ENCODE measurements at places on chromosomes 7 and 10. TPM values are rescaled to one million over a fixed set of nuclear protein-coding genes. Genes with fewer than 3 reads are reported as not detected.

- H3K27ac ChIP-seq = no peak overlapping the region
- no peak for DNase-seq
- no peaks in the 10 kb centered on the region for H3K36me3 ChIP-seq
- no peaks in the 10 kb centered on the region for H3K4me1 ChIP-seq
- no peak overlapping the region for H3K4me3 ChIP-seq
- H3K27me3 ChIP-seq = no peaks in the 10 kb centered on the region
These were observed 10.9 kb downstream of the JAKMIP3 start for GRCh38 chr10:132076578-132077081.

GRCh38 chr10:86657011-86657395, 2.7 kb downstream of the OPN4 start:
- no peak overlapping the region for H3K27ac ChIP-seq
- no peaks in the 10 kb centered on the region for H3K4me1 ChIP-seq
- no peak for DNase-seq
- no peaks in the 10 kb centered on the region for H3K27me3 ChIP-seq
- no peaks in the 10 kb centered on the region for H3K36me3 ChIP-seq
- no peak overlapping the region for H3K4me3 ChIP-seq

SVIL gene
- 28.0 TPM for total RNA-seq

DNA sequence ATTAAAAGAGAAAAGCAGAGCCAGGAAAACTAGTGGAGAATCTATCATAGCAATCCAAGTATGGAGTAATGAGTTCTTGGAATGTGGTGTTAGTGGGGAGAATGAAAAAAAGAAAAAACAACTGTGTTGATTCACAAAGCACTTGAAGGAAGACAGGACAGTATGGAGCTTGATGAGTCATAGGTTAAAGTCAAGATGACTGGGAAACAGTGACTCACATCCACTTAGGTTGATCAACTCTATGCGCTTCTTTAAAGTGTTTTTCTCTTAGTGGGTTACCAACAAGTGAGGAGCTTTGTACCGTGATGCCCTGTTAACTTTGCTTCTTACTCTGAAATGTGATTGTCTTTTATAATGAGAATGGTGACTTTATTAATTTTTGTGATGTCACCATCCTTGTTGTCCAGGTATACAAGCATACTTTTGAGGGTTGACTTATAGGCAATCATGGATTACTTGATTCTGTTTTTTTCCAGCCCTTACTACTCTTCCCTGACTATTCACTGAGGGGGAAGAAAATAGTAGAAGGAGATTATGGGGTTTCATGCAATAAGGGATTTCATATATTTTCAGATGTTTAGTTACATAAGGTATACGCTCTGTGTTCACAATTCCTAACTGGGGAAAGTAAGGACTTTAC, 32.1 kb upstream of the MDFIC start:
- H3K4me3 ChIP-seq = no peak overlapping the region
- peak overlapping the region; percentile 92 for H3K27ac ChIP-seq
- H3K27me3 ChIP-seq = no peaks in the 10 kb centered on the region
- peaks cover 6% of the 10 kb centered on the region for H3K4me1 ChIP-seq
- DNase-seq = peak; percentile 82

- H3K27ac ChIP-seq = no peak overlapping the region
- H3K4me1 ChIP-seq = no peaks in the 10 kb centered on the region
- peak overlapping the region; percentile 50 for H3K4me3 ChIP-seq
- H3K27me3 ChIP-seq = no peaks in the 10 kb centered on the region
These were observed 1.1 kb downstream of the NANOS1 start for GRCh38 chr10:119030421-119031250.

- no peaks in the 10 kb centered on the region for H3K36me3 ChIP-seq
- H3K27ac ChIP-seq = no peak overlapping the region
- no peaks in the 10 kb centered on the region for H3K4me1 ChIP-seq
- no peak for DNase-seq
- no peak overlapping the region for H3K4me3 ChIP-seq
- no peaks in the 10 kb centered on the region for H3K27me3 ChIP-seq
These were observed 43.9 kb upstream of the GRB10 start for GRCh38 chr7:50826371-50827172.

All from A673 (cell line).